Fibroblast of the aortic adventitia (primary cell): ENCODE measurements at places on chromosomes 3 and 15.

- DNase-seq, result no peak
Measured at GRCh38 chr3:193948459-193948858, 187.5 kb upstream of the HES1 start.

DNA sequence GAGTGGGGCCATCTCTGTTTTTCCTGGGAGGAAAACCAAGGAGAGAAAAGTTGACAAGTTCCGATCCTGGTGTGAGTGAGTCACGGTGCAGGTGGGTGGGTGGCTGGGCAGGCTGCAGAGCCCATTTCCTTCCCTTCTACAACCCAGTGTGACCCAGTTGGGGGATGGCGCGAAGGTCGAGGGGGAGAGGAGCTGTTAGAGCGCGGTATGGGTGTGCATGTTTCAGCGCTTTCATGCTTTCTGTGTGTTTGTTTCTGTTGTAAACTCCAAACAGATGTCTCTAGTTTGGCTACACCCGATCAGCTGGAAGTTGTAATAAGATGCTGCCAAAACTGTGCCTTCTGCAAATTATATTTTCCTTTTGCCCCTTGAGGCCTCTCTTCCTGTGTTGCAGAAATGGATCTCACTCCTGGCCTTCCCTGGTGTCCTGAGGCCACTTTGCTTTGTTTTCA lies 3.8 kb downstream of the FAM43A start:
- peak; percentile 80 for DNase-seq

DNA sequence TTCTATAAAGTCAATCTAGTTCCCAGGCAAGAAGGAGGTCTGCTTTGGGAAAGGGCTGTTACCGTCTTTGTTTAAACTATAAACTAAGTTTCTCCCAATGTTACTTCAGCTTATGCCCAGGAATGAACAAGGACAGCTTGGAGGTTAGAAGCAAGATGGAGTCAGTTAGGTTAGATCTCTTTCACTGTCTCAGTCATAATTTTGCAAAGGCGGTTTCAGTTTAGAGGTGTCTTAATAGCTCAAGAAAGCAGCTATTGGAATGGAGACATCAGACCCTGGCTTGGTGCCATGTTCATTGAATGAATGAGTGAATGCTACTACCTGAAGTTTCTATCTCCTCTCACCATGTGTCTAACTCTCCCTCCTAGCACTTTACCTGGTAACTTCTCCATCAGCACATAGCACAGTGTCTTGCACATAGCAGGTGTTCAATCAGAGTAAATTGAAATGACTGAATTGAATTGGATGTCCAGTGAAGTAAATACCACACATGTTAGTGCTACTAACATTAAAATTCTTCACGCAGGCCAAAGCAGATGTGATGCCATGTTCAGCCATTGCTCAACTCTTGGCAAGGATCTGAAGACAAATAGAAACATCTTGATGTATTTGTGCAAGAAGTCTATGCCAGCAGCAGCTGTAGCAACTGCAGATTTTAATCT lies 28.2 kb downstream of the CLEC3B start:
- peak; percentile 93 for DNase-seq

DNA sequence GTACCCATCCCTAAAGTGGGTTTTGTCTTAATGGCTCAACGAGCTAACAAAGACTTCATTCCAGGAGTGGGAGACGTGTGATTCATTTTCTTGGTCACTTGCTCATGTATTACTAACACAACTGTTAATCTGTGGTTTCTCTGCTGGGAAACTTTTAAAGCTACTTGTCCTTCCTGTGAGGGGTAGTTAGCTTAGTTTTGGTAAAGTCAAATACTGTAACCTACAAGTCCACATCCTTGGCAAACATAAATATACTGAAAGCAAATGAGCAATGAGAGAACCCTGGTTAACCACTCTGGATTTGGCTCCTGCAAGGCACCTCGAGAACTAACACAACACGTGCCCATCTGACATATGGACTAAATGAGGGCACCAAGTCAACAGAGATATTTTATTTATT lies 19.9 kb downstream of the NOX5 start:
- DNase-seq, result peak; percentile 58

- DNase-seq, result no peak
Measured at GRCh38 chr15:89142423-89142822, 54.2 kb downstream of the ABHD2 start.
